WTC11 (cell line): ENCODE measurements at places on chromosomes 1 and 21. TPM values are rescaled to one million over a fixed set of nuclear protein-coding genes. Genes with fewer than 3 reads are reported as not detected.

Gene PLPPR4
- total RNA-seq: 1.1 to 1.4 TPM (median 1.3 TPM) in 3 replicates

Gene ABCG1
- 2.9 to 4.0 TPM (median 3.7 TPM) in 3 replicates for total RNA-seq

Gene TAF12
- 18.6 to 23.3 TPM (median 22.1 TPM) in 3 replicates for total RNA-seq

Gene FAM229A
- 6.7 to 10.4 TPM (median 9.4 TPM) in 3 replicates for total RNA-seq

Gene CD1B
- not detected in 3 replicates for total RNA-seq

Gene OR2L2
- total RNA-seq: 0.05 TPM in 1 of 3 replicates, not detected in the others

Gene SPATA21
- total RNA-seq: 0.07 to 0.41 TPM in 2 of 3 replicates, not detected in the other

Gene PIP5K1A
- 77.8 to 84.8 TPM (median 81.3 TPM) in 3 replicates for total RNA-seq

Gene C1orf185
- total RNA-seq: not detected in 3 replicates

Gene ERICH3
- 0.07 TPM in 1 of 3 replicates, not detected in the others for total RNA-seq

Gene MTARC1
- 25.8 to 33.6 TPM (median 29.5 TPM) in 3 replicates for total RNA-seq

Gene TTC13
- total RNA-seq: 4.4 to 7.0 TPM (median 6.2 TPM) in 3 replicates

GRCh38 chr1:10663678-10664035, 132.8 kb downstream of the CASZ1 start:
- peak; percentile 71 for DNase-seq
- peaks cover 12% of the 10 kb centered on the region for H3K4me1 ChIP-seq
- no peaks in the 10 kb centered on the region for H3K27me3 ChIP-seq

DNA sequence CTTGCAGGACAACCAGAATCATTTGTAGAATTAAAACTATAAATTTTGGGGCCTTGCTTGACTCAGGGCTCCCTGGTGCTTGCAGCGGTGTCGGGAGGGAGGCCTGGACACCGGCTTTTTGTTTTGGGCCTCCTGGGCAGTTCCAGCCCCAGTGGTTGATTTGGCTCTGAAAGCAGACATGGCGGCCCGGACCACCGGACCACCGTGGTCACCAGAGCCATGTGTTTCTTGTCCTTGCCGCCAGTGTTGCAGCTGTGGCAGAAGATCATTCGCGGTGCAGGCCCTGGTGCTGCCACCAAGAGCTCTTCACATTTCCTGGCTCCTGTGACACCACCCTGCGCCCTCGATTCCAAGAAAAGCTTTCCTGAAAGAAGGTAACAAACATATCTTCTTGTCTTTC, 484.8 kb downstream of the BRINP3 start:
- H3K4me3 ChIP-seq: no peak overlapping the region
- H3K4me1 ChIP-seq: no peaks in the 10 kb centered on the region
- H3K27me3 ChIP-seq: peaks cover 5% of the 10 kb centered on the region; the same call in 1 of the 2 replicates

DNA sequence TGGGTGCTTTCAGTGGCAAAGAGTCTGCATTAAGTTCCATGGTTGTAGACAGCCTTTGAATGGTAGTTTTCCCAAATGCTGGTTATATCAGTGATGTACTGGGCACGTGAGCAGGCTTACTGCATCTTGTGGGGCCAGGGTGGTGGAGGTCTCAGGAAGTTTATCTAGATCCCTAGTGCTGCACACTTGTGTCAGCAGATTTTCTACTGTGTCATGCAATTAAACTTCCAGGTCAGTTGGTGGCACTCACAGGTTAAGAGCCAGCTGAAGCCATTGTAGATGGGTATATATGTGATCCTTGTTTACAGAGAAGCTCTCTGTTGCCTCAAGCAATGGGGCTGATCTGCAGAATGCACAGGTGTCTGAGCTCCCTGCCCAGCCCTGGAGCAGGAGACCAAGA, 33.0 kb downstream of the FOXJ3 start:
- H3K27ac ChIP-seq: no peak overlapping the region
- no peaks in the 10 kb centered on the region for H3K27me3 ChIP-seq
- no peaks in the 10 kb centered on the region for H3K4me1 ChIP-seq
- DNase-seq: no peak
- peaks cover 33% of the 10 kb centered on the region for H3K36me3 ChIP-seq

DNA sequence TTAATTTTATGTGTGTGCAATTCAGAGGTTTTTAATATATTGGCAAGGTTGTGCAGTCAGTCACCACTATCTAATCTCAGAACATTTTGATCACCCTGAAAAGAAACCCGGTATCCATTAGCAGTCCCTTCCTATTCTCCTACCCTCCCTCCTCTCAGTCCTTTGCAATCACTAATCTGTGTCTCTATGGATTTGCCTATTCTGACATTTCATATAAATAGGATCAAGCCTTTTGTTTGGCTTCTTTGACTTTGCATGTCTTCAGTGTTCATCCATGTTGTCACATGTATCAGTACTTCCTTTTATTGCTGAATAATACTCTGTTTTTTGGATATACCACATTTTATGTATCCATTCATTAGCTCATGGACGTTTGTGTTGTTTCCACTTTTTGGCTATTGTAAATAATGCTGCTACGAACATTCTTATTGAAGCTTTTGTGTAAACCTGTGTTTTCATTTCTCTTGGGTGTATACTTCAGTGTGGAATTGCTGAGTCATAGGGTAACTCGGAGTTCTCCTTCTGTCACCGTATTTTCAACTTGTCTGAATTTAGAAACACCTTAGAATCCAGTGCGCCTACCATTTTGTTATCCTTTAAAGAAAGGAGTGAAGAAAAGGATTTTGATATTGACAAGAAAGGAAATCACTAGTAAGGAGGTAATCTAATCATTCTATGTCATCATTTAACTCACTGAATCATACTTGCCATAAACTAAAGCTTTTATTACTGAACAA, 3.4 kb downstream of the CEP85 start:
- H3K27ac ChIP-seq: peak overlapping the region; percentile 34; the same call in 1 of the 2 replicates
- no peak for DNase-seq
- H3K36me3 ChIP-seq: peaks cover 37% of the 10 kb centered on the region

- peak overlapping the region; percentile 96 for H3K27ac ChIP-seq
- 0 out of 2 replicates have a peak, but pooled peaks cover under 1% of the 10 kb centered on the region for H3K36me3 ChIP-seq
- 0 out of 2 replicates have a peak, but pooled peaks cover 2% of the 10 kb centered on the region for H3K27me3 ChIP-seq
- peaks cover 28% of the 10 kb centered on the region for H3K4me1 ChIP-seq
- no peak for DNase-seq
These were observed 524 bp downstream of the TP53BP2 start for GRCh38 chr1:223845037-223845809.

DNA sequence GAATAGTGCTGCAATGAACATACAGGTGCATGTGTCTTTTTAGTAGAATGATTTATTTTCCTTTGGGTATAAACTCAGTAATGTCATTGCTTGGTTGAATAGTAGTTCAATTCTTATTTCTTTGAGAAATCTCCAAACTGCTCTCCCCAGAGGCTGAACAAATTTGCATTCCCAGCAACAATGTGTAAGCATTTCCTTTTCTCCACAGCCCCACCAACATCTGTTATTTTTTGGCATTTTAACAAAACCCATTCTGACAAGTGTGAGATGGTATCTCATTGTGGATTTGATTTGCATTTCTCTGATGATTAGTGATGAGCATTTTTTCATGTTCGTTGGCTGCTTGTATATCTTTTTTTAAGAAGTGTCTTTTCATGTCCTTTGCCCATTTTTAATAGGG, 21.9 kb upstream of the EEIG2 start:
- no peak overlapping the region for H3K4me3 ChIP-seq
- peaks cover 66% of the 10 kb centered on the region for H3K4me1 ChIP-seq
- no peak overlapping the region for H3K27ac ChIP-seq
- H3K36me3 ChIP-seq: peaks cover 38% of the 10 kb centered on the region
- DNase-seq: no peak
- no peaks in the 10 kb centered on the region; the same call in none of the 2 replicates for H3K27me3 ChIP-seq

GRCh38 chr1:208132287-208132882, 111.8 kb downstream of the PLXNA2 start:
- no peak overlapping the region for H3K27ac ChIP-seq
- H3K4me1 ChIP-seq: peaks cover 63% of the 10 kb centered on the region
- peaks cover 20% of the 10 kb centered on the region for H3K27me3 ChIP-seq
- H3K36me3 ChIP-seq: no peaks in the 10 kb centered on the region

DNA sequence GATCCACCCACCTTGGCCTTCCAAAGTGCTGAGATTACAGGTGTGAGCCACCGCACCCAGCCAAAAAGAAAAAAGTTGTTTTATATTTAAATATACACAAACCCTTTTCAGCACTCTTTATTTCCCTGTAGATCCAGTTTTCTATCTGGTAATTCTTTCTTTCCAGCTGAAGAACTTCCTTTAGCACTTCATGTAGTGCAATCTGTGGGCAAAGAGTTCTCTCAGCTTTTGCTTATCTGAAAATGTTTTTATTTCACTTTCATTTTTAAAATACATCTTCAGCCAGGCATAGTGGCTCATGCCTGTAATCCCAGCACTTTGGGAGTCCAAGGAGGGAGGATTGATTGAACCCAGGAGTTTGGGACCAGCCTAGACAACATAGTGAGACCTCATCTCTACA, 28.5 kb upstream of the HYI start:
- no peaks in the 10 kb centered on the region for H3K4me1 ChIP-seq
- DNase-seq: no peak
- peaks cover 8% of the 10 kb centered on the region for H3K27me3 ChIP-seq
- no peak overlapping the region for H3K4me3 ChIP-seq

GRCh38 chr1:85342207-85342606, 65.8 kb upstream of the BCL10 start:
- no peaks in the 10 kb centered on the region for H3K27me3 ChIP-seq
- H3K4me3 ChIP-seq: no peak overlapping the region

DNA sequence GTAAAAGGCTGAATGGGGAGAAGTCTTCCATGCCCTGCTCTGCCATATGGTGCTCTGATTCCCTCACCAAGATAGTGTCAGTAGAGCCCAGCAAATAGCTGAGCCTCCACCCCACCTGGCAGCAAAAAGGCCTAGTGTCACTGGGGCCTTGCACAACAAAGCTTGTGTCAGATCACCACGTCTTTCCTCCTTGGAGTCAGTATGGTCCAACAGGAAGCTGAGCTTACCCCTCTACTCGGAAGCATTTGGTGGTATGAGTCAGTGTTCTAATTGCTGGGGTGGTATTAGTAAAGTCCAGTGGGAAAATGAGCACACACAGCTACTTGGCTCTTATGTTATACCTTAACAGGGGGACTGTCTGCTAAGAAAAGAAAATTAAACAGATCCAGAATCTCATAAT, 18.7 kb upstream of the RRP15 start:
- H3K27ac ChIP-seq: no peak overlapping the region
- H3K36me3 ChIP-seq: no peaks in the 10 kb centered on the region
- no peaks in the 10 kb centered on the region; the same call in 1 of the 2 replicates for H3K4me1 ChIP-seq
- DNase-seq: no peak

GRCh38 chr1:50703240-50703639, 256.8 kb downstream of the FAF1 start:
- no peak overlapping the region for H3K4me3 ChIP-seq
- no peaks in the 10 kb centered on the region for H3K36me3 ChIP-seq
- no peak for DNase-seq
- peaks cover 60% of the 10 kb centered on the region for H3K4me1 ChIP-seq
- no peaks in the 10 kb centered on the region for H3K27me3 ChIP-seq
- H3K27ac ChIP-seq: peak overlapping the region; percentile 42; the same call in 1 of the 2 replicates

DNA sequence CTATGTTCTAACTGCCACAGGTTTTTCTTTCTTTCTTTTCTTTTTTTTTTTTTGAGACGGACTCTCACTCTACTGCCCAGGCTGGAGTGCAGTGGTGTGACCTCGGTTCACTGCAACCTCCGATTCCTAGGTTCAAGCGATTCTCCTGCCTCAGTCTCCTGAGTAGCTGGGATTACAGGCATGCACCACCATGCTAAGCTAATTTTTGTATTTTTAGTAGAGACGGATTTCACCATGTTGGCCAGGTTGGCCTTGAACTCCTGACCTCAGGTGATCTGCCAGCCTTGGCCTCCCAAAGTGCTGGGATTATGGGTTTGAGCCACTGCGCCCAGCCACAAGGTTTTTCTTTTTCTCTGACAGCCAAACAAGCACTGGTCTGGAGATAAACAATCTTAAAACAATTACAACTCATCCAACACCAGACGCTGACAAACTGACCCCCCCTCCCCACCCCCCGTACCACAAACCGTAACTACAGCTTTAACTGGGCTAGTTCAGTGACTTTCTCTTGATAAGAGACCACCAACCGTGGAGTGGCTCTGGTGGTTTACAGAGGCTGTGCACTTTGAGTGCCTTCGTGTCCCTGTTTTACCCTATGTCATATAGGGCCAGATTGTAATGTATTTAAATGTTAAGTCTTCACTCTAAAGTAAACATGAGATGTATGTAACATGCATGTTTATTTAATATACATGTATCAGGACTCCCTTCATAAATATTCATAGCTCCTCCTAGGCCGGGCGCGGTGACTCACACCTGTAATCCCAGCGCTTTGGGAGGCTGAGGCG, 19.5 kb upstream of the PUM1 start:
- H3K27ac ChIP-seq: no peak overlapping the region
- no peak for DNase-seq
- no peaks in the 10 kb centered on the region for H3K27me3 ChIP-seq
- H3K36me3 ChIP-seq: no peaks in the 10 kb centered on the region
- no peak overlapping the region for H3K4me3 ChIP-seq

- no peak for DNase-seq
- no peaks in the 10 kb centered on the region for H3K4me1 ChIP-seq
- H3K36me3 ChIP-seq: no peaks in the 10 kb centered on the region
- no peak overlapping the region for H3K27ac ChIP-seq
- H3K4me3 ChIP-seq: no peak overlapping the region
- no peaks in the 10 kb centered on the region for H3K27me3 ChIP-seq
These were observed 26.7 kb downstream of the RGSL1 start for GRCh38 chr1:182476625-182477024.

GRCh38 chr1:64474665-64475439, 4.9 kb downstream of the CACHD1 start:
- H3K36me3 ChIP-seq: peaks cover 2% of the 10 kb centered on the region; the same call in 1 of the 2 replicates
- H3K4me3 ChIP-seq: peak overlapping the region; percentile 95
- no peaks in the 10 kb centered on the region for H3K27me3 ChIP-seq
- no peak for DNase-seq

GRCh38 chr1:200373811-200374231, 36.0 kb downstream of the ZNF281 start:
- H3K4me1 ChIP-seq: peaks cover 81% of the 10 kb centered on the region
- peaks cover 6% of the 10 kb centered on the region for H3K36me3 ChIP-seq
- peak overlapping the region; percentile 71 for H3K4me3 ChIP-seq
- peak overlapping the region; percentile 95 for H3K27ac ChIP-seq
- peaks cover 2% of the 10 kb centered on the region; the same call in 1 of the 2 replicates for H3K27me3 ChIP-seq
- DNase-seq: no peak

GRCh38 chr1:57158604-57158998, 192.8 kb upstream of the C8B start:
- no peaks in the 10 kb centered on the region for H3K36me3 ChIP-seq
- no peaks in the 10 kb centered on the region for H3K27me3 ChIP-seq
- H3K4me1 ChIP-seq: peaks cover 62% of the 10 kb centered on the region
- no peak overlapping the region for H3K27ac ChIP-seq

DNA sequence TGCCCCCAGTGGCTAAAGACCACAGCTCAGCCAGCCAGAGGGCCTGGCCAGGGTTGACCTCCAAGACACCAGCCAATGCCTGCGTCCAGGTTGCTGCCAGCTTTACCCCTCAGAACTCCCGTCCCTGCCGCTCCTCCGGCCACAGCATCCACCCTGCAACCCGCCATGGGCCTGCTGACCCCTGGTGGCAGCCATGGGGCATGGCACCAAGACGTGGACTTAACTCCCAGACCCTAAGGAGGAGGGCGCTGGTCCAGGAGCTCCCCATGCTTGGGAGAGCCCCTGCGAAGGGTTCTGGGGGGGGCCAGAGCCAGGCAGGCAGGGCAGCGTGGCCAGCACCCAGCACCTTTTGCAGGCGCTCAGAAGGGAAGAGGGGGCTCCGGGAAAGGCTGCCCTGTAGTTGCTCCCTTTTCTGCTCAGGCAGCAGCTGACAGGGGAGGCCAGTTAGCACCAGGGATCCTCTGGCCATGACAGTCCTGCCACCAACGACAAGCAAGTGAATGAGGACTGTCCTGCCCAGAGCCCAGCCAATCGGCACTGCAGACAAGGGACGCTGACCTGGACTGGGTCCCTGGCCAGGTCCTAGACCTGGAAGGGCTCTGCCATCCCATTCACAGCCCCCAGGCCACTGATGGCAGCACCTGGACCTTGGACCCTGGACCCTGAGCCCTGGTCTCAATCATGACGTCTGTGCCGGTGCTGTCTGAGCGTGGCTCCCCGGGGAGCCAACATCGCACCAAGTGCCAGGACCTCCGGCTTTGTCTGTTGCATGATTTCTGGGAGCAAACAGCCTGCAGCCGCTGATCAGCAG, 246.2 kb downstream of the NPHP4 start:
- H3K36me3 ChIP-seq: peaks cover 6% of the 10 kb centered on the region
- H3K4me1 ChIP-seq: peaks cover 21% of the 10 kb centered on the region
- no peaks in the 10 kb centered on the region; the same call in 1 of the 2 replicates for H3K27me3 ChIP-seq
- H3K27ac ChIP-seq: no peak overlapping the region
